ENCODE measurements at places on chromosomes 4 and X.

DNA sequence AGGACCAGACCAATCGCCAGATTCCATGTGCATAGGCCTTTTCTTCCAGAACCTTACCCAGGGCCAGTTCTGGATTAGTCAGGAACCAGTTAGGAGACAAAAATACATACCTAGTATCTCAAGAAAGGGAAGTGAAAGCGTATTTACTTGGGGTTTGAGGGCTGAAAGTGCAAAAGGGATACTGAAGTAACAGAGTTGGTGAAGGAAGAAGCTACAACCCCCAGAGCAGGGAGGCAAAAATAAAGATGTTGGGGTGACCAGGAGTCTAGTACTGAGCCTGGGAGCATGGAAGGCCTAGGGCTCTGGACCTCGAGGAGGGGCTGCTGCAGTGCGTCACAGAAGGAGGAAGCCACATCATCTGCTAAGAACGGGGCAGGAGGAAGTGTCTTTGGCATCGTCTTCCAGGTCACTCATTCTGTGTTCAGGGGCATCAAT lies 38.3 kb downstream of the TKTL1 start:
- DNase-seq, result no peak

GRCh38 chrX:124348885-124349453 lies 2.6 kb downstream of the SH2D1A start:
- DNase-seq, result no peak

DNA sequence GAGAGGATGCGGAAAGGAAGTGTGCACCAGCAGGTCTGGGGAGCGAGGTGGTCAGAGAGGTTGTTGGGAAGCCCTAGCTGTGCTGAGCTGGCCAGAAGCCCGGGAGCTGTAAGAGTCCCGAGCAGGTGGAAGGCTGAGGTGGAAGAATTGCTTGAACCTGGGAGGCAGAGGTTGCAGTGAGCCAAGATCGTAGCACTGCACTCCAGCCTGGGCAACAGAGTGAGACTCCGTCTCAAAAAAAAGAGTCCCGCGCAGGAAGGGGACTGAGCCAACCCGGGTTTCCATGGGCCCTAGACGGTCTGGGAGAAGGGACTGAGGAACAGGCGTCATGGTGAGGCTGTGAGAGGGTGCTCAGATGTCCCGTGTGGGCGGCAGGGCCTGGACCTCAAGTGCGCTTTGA lies 12.7 kb upstream of the FGFR3 start:
- no peak for DNase-seq

- no peak for DNase-seq
Measured at GRCh38 chr4:41359422-41359775, 102.7 kb downstream of the UCHL1 start.

DNA sequence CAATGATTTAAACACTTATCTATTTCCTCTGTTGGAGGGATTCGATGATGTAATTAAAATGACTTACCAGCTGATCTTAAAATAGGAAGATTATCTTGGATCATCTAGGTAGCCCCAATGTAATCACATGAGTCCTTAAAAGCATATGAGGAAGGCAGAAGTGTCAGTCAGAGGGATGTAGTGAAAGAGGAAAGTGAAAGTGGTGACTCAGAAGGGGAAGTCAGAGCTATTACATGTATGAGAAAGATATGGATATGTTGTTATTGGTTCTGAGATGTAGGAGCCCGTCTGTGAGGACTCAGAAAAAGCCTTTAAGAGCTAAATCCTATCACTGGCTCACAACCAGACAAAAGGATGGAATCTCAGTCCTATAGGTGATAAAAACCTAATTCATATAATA lies 456.4 kb downstream of the DACH2 start:
- no peak for DNase-seq

GRCh38 chrX:108224727-108225621 lies 133.4 kb downstream of the ATG4A start:
- peak; percentile 35 for DNase-seq

GRCh38 chr4:4647041-4647440 lies 105.2 kb upstream of the STX18 start:
- peak; percentile 36 for DNase-seq

DNA sequence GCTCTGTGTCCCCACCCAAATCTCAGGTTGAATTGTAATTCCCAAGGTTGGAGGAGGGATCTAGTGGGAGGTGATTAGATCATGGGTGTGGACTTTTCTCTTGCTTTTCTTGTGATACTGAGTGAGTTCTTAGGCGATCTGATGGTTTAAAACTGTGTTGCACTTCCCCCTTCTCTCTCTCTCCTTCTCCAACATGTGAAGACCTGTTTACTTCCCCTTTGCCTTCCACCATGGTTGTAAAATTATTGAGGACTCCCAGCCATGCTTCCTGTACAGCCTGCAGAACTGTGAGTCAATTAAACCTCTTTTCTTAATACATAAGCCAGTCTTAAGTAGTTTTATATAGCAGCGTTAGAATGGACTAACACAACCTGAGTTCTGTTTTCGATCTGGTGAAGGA lies 738.2 kb downstream of the ARAP2 start:
- no peak for DNase-seq

GRCh38 chrX:1925053-1925481 lies 310.2 kb downstream of the ASMT start:
- DNase-seq, result peak; percentile 32

GRCh38 chr4:154472858-154473257 lies 18.7 kb downstream of the DCHS2 start:
- DNase-seq, result no peak

DNA sequence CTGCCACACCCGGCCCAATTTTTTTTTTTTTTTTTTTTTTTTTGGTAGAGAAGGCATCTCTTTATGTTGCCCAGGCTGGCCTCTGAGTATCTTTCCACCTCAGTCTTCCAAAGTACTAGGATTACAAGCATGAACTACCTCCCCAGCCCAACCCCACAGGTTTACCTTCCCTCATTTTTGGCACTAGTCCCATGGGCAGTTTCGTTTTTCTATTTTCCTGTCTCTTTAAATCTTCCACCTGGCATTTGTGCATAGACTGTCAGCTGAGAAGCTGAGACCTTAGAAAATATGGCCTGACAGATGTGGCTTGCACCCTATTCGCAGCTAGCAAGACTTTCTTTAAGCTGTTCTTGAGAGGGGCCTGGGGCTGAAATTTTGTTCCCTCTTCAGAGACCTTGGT lies 27.9 kb downstream of the TNIP2 start:
- no peak for DNase-seq

DNA sequence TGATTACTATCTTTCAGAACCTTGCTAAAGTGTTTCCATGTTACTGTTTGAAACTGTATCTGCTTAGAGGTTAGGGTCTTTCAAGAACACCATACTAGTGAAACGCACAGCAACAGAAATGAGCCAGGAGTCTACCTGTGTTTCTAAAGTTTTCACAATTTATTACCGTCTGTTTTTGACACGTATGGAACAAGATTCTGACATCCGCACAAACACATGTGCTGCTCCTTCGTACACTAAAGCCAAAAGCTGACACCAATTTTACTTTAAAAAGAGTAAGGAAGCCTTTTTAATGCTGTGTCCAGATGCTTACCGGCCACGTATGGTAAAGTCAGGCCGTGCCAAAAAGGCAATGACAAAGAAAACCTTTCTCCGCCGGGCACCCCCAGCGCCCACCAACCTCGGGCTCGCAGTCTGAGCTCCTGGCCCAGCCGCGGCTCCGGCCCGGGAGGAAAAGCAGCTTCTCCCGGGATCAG lies 532 bp downstream of the RPS4X start:
- no peak for DNase-seq

- DNase-seq, result peak; percentile 10
Measured at GRCh38 chr4:17619416-17620105, 5.1 kb downstream of the MED28 start.

- no peak for DNase-seq
Measured at GRCh38 chr4:161650812-161651211, 513.0 kb downstream of the FSTL5 start.

- DNase-seq, result no peak
Measured at GRCh38 chrX:51155566-51155965, 177.1 kb upstream of the NUDT10 start.

DNA sequence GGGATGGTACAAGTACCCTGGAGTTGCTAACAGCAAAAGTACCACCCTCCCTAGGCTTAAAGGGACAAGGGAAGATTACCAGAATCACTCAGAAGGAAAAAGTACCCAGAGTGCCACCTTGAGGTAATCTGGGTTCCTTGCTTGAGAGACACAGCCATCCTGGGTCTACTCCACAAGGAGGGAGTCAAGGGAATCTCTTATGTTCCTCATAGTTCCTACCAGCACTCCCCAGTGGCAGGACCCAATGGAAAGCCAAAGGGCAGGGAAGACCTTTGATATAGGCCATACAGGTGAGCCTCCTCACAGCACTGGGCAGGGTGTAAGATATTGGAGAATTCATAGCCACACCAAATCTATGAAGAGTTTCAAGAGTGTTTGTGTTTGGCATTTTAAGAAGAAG lies 5.7 kb downstream of the IL2 start:
- peak; percentile 33 for DNase-seq

DNA sequence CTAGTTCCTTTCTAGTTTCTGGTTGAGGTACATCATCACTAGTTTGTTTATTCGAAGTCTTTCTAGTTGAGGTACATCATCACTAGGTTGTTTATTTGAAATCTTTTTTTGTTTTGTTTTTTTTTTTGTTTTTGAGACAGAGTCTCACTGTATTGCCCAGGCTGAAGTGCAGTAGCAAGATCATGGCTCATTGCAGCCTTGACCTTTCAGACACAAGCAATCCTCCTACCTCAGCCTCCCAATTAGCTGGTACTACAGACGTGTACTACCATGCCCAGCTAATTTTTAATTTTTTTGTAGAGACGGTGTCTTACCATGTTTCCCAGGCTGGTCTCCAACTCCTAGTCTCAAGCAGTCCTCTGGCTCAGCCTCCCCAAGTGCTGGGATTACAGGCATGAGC lies 54.9 kb downstream of the CEP135 start:
- DNase-seq, result no peak

DNA sequence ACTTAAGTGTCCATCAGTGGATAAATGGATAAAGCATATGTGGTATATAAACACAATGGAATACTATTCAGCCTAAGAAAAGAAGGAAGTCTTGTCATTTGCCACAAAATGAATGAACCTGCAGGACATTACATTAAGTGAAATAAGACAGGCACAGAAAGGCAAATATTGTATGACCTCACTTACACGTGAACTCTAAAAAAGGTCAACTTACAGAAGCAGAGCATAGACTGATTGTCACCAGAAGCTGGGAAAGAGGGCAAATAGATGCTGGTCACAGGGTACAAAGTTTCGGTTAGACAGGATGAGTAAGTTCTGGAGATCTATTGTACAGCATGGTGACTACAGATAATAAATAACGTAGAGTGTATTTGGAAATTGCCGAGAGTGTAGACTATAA lies 247.7 kb downstream of the RAB28 start:
- no peak for DNase-seq

- DNase-seq, result peak; percentile 36
Measured at GRCh38 chrX:13013363-13014110, 30.9 kb downstream of the FAM9C start.

DNA sequence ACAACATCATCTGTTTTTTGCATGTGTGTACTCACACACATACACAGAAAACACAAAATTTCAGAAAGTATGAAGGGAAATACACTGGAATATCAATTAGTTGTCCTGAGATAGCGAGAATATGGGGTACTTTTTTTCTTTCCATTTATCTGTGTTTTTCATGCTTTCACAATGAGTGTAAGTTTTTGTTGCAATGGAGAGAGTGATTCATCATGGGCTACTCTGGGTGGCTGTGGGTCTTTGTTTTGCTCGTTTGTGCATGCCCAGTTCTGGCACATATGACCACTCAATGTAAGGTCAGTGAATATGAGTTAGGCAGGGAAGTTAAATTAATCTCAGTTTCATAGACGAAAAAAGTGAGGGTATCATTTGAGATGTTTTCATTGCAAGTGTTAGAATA lies 26.9 kb downstream of the XK start:
- no peak for DNase-seq

DNA sequence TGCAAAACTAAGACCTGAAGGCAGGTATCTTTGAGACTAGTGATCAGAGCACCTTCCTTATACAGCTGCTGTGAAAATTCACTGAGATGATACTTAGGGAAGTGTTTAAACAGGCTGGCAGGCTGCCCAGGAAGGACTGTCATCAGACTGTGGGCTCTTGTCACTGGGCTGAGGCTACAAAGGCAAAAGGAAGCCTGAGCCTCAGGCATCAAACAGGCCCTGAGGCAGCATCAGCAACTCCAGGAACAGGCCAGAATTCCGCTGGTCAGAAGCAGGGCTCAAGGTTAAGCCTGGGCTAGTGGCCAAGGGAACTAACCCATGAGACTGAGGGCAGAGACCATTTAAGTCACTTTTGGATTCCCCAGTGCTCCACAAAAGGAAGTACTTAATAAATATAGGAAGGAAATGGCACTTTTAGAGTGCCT lies 12.8 kb downstream of the PJA1 start:
- DNase-seq, result peak; percentile 67

DNA sequence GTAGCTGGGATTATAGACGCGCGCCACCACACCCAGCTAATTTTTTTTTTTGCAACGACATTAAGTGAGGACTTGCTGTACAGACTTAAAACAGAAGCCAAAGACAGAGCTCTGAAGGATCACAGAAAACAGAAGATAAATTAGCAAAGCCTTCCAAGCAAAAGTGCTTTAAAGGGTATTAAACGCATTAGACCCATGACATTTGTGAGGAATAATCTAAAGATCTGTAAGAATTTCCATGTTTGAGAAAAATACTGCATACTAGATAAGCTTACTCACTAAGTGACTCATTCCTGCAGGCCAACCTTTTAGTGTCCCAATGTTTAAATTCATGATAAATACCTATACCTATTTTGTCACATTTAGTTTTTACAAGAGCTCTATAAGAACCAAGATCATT lies 27.4 kb downstream of the SMARCA1 start:
- peak; percentile 59 for DNase-seq

- peak; percentile 91 for DNase-seq
Measured at GRCh38 chrX:45806410-45807121, 605.9 kb upstream of the DIPK2B start.

- DNase-seq, result no peak
Measured at GRCh38 chr4:38195911-38196310, 235.7 kb downstream of the PTTG2 start.

- DNase-seq, result peak; percentile 58
Measured at GRCh38 chr4:150316332-150317205, 238.3 kb downstream of the DCLK2 start.

GRCh38 chrX:139739138-139739537 lies 31.2 kb upstream of the MCF2 start:
- DNase-seq, result peak; percentile 86

GRCh38 chrX:100674705-100675104 lies 30.7 kb downstream of the SRPX2 start:
- DNase-seq, result no peak

- no peak for DNase-seq
Measured at GRCh38 chrX:75335127-75335458, 61.2 kb downstream of the UPRT start.

GRCh38 chrX:48890934-48891401 lies 6.6 kb downstream of the TIMM17B start:
- DNase-seq, result no peak

DNA sequence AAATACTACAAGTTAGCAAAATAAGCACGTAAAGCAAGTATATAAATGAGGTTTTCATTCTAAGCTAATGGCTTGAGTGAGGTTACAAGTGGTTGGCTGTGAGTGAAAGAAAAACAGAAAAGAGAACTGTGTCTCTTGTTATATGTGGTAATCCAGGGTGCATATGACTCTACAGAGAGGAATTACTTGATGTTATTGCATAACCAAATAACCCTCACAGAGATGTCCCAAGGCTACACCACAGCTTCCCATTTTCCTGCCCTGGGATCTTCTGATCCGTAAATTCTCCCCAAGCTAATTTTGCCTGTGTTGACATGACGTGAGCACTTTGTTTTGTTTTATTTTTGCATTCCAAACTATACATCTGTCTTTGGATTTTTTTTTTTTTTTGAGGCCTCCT lies 470.0 kb upstream of the INTU start:
- DNase-seq, result peak; percentile 92

GRCh38 chrX:1488141-1488540 lies 35.4 kb upstream of the ASMTL start:
- no peak for DNase-seq

All from EH (cell line).